H4 (cell line): ENCODE measurements at places on chromosomes 1 and 21.

DNA sequence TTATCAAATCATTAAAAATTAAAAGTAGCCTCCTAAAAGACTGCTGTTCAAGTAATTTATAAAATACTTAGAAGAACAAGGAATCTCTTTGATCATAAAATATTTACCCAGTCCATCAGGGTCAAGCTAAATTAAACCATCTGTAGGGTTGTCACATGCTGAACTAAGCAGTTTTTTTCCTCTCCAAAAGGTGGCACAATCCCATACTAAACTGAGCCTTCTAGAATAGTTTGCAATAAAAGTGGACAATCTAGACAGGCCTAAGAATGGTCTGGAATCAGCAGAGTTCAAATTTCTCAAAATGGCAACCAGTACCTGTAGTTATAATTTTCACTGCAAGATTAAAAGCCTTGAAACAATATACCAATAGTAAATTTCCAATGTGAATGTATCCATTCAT is 194.8 kb downstream of the EIF4G3 start:
- peak; percentile 21 for DNase-seq

DNA sequence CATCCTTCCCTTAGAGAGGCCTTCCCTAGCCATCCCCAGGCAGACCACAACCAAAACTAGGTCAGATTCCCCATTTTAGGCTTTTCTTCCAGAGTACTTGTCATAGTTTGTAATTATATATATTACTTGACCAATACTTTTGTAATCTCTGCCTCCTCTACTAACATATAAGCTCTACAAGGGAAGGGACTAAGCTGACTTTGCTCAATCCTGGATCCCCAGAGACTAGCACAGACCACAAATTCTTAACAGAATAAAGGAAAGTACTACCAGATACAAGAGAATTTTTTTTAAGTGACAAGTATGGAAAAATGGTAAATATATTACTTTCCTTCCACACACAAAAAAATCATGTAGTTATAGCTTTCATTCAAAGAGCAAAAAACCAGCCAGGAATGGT is 2.0 kb downstream of the ZMYM6 start:
- no peak for DNase-seq

GRCh38 chr1:91889717-91890459 is 3.9 kb upstream of the TGFBR3 start:
- DNase-seq, result peak; percentile 19

DNA sequence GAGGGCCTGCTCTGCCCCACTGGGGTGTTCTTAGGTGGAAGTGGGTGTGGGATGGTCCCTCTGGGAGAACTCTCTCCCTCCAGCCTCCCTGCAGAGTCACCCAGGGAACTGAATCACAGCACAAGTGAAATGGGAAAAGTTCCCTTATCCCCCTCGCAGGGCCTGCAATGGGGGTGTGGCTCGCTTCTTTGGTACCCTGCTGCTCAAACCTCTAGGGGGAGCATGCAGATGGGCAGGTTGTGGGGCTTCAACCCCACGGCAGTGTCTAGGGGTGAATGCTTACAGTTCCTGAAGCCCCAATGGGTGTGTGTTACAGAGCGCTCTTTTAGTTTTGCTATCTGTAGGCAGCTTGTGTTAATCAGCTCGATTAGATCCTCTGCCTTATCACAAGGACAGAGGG is 59.0 kb upstream of the TINAGL1 start:
- no peak for DNase-seq

DNA sequence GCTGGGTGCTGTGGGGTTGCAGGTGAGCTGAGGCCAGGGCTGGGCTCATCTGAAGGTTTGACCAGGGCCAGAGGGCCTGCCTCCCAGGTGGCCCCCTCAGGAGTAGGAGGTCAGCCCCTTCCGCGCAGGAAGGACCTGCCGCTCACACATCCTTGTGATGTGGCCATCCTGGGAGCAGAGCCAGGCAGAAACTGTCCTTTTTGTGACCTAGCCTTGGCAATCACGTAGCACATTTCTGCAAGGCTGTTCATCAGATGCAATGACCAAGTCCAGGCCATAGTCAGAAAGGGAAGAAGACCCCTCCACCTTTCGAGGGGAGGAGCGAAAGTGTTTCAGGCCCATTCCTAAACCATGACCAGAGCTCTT is 55.5 kb upstream of the TRAPPC10 start:
- DNase-seq, result no peak

GRCh38 chr1:199687321-199687720 is 340.2 kb upstream of the NR5A2 start:
- peak; percentile 8 for DNase-seq

DNA sequence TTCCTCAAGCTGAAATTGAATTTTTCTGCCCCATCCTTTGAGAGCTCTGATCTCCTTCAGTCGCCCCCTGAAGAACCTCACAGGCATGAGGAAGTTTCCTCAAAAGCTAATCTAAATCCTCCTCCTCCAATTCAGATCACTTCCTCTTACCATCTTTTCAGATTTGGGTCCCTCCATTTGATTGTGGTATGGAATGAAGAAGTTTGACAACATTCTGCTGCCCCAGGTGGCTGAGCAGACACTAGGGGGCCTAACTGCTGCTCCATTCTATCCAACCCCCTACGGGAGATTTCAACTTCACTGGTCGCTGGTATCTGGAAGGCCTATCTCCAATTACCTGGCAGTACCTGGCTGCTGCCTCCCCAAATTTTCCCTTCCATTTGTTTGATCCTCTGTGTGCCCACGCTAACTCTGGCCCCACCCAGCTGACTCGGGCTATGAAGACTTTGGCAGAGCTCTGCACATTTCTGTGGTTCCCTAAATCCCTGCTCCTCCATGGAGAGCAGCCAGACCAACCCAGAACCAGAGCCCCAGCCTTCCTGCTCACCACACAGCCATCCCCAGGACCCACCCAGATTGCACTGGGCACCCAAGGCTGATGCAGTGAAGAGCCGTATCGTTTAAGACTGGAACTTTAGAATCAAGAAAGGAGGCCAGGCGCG is 7.8 kb downstream of the IRF6 start:
- no peak for DNase-seq

- no peak for DNase-seq
Measured at GRCh38 chr1:59897165-59897564, 29.4 kb downstream of the CYP2J2 start.

- DNase-seq, result no peak
Measured at GRCh38 chr1:231926340-231926739, 299.8 kb downstream of the DISC1 start.

DNA sequence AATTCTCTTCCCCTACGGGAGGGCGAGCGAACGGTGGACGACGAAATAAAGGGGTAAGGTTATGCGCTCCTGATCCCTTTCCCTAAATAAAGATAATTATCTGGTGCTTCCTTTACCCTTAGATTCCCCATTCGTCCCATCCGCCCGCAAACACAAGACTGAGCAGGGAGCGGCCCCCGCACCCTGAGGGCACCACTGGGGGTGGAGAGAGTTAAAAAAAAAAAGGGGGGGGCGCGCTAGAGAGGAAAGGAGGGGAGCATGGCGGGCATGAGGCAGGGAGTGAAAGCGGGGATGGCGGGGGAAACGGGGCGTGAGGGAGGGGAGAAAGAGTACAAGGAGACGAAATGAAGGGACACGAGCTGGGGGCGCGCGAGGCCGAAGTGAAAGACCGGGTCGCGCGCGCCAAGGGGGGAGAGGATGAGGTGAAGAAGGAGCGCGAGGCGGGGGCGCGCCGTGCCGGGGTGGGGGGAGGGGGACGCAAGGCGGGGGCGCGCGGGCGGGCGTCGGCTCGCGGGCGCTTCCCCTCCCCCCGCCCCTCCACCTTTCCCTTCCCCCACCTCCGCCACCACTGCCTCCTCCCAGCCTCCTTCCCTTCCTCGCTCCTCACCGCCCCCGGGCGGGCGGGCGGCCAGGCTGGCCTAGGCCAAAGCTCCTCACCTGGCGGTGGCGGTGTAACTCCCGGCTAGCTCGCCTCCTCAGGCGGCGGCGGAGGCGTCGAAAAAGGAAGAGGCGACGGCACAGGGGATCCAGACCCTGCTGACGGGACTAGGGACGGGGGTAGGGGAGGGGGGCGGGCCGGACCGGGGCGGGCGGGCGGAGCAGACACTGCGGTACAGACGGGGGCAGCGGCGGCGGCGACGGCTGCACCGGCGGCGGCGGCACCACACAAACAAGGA is 448 bp downstream of the GATAD2B start:
- DNase-seq, result no peak

DNA sequence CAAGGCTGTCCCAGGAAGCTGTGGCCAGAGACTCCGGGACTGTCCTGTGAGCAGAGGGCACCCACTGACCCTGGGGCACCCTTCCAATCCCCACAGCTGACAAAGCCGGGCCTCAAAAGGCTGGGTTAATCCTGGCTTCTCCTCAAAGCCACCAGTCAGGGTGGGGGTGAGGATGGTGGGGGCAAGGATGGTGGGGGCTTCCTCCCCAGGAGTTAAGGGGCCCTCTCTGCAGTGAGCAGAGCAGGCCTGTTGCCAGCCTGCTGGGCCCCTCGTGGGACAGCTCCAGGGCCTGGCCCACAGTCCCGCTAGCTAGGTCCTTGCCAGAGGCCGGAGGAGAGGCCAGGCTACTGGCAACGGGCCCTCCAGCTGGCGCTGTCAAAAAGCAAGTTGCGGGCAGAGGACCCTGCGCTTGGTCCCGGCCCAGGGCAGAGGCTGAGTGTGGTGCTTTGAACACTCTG is 37.9 kb upstream of the CCDC27 start:
- no peak for DNase-seq

DNA sequence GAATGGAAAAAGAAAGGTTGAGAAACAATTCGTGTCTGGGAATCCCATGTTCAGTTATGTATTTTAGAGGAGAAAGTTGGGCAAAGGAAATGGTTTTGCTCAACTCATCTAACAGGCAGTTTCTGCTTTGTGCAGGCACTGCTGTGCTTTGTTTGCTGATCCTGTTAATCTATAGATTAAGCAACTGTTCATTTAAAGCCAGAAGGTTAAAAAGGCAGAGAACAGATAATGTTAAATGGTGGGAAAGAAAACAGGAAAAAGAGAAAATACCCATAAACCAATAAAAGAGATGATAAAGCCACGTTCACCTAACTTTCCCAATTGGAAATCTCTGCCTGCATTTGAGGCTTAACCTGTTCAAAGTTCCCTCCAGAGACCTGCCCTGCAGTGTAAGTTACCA is 70.0 kb downstream of the APP start:
- no peak for DNase-seq

GRCh38 chr21:46598581-46599572 is 6.0 kb downstream of the S100B start:
- DNase-seq, result no peak
